ENCODE measurements at places on chromosomes 16 and 17.

DNA sequence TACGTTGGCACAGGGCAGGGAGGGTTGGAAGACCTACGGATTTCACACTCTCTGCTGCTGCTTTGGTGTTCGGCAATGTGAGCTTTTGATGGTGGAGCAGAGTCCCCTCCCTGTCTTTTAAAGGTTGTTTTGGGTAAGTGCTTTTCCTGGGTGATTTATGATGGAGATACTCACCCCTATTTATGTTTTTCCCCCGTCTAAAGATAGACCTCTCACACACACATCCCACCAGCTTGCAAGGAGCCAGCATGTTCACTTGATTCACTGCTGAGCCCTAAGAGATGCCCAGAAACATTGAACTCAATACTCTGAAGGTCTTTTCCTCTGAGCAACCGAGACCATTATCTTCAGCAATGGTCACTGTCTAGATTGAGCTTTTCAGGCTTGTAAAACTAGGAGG lies 8.3 kb downstream of the RBFOX1 start:
- no peak for DNase-seq

GRCh38 chr17:58054641-58055040 lies 28.6 kb upstream of the DYNLL2 start:
- DNase-seq = no peak

GRCh38 chr17:32558997-32559650 lies 72.3 kb downstream of the CDK5R1 start:
- DNase-seq = no peak

- no peak for DNase-seq
Observed at GRCh38 chr16:9012848-9013507, 49.3 kb upstream of the USP7 start.
